ENCODE measurements at places on chromosomes 7 and 10.

DNA sequence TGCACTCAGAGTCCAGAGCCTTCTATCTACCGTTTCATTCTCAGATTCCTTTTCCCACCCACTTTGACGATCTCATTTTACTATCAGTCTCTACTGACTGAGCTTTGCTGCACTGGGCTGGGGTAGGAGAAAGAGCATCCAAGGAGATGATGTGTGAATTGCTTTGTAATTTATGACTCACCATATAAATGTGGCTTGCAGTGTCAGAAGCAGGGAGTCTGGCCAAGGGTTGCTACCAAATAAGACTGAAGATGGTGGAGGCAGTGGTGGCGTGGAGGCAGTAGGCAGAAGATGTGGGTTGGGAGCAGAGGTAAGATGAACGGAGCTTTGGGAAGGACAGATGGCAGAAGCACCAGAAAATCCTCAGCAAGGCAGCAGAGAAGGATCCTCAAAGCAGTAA, 73.3 kb upstream of the AGK start:
- no peak for DNase-seq

DNA sequence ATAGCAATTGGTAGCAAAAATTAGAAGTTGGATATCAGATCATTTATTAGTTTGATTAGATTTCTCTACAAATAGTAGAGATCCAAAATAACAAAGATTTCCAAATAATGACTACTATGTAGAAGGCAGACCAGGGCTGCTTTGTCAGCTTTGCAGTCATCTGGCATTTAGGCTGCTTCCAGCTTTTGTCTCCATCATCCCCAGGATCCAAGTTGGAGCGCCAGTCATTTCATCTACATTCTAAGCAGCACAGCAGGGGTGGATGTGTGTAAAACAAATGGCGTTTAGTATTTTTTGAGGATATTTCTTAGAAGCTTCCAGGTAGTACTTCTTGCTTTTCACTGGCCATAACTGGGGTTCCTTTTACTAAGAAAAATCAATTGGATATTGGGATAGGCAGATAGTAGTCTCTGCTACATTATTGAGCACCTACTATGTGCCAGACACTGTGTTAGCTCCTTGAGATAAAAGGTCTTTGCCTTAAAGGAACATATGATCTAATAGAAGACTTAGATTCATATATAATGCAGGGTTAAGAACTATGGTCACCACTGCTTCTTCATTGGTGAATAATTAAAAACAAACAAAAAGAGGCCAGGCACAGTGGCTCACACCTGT, 41.5 kb downstream of the TPST1 start:
- no peak for DNase-seq

DNA sequence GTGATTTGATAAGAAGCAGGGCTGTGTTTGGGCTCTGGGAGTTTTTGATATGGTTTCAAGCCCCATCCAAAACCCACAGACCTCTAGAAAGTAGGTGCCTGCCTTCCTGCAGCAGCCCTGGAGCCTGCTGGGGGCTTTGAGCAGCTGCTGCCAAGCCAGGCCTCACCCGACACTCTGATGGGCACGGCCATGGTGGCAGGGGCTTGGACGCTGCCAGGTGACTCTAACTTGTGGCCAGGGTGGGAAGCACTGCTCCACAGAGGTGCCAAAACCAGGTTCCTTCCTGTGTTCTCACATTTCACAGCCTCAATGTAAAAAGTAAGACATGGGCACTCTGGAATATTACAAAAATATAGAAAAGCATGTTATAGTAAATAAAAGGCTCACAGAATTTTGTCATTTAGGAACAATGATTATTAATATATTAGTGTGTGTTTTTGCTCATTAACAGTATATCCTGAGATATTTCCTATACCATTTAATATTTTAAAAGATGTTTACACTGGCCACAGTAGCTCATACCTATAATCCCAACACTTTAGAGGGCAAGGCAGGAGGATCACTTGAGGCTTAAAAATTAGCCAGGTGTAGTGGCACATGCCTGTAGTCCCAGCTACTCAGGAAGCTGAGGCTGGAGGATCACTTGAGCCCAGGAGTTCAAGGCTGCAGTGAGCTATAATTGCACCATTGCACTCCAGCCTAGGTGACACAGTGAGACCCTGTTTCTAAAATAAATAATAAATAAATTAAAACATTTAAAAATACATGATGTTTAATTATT, 95.1 kb downstream of the EGFR start:
- no peak for DNase-seq

- no peak for DNase-seq
Measured at GRCh38 chr10:130929422-130930325, 381.8 kb downstream of the TCERG1L start.

GRCh38 chr7:137930581-137930980, 71.3 kb downstream of the CREB3L2 start:
- no peak for DNase-seq

DNA sequence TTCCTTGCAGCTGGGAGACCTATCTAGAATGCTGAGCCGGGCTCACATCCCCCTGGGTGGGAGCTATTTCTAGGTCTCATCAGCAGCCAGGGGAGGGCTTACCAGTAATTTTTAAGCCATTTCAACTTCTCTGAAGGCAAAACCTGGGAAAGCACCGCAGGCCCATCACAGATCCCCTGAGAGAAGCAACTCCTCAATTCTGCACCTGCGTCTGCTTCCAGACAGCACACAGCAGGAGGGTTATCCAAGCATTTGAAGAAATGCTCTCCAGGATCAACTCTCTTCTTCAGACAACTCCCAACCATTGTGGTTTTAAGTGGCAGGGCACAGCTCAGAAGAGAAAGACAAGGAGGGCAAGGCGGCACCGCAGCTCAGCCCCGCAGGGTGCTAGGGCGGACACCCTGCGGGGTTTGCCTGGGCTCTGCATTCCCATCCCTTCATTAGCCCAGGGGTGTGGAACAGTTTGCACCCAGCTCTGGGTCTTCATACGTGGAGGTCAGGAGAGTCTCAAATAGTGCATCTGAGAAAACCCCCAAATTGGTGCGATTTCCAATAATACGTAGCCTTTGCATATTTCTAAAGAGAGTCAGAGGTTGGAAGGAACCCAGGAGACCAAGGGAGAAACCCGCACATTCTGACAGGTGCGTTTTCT, 618.7 kb downstream of the DNAJB6 start:
- DNase-seq: no peak

DNA sequence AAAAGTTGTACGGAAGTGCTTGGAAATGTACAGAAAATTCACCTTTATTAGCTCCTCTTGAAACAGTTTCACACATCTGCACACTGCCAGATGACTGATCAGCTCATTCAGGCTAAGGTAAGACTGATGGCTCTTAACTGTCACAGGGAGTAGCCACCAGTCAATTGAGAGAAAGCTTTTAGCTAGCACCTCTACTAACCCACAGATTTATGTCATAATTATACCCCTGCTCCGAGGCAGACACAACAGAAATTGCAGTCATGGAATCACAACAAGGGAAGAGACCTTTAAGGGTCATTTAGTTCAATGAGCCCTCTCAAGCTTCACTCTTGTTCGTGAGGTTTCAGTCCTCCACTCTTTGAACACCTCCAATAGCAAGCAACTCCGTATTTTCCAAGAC, 235.4 kb downstream of the TRIL start:
- DNase-seq: no peak

- DNase-seq: no peak
Measured at GRCh38 chr7:112416127-112416526, 34.1 kb upstream of the IFRD1 start.

DNA sequence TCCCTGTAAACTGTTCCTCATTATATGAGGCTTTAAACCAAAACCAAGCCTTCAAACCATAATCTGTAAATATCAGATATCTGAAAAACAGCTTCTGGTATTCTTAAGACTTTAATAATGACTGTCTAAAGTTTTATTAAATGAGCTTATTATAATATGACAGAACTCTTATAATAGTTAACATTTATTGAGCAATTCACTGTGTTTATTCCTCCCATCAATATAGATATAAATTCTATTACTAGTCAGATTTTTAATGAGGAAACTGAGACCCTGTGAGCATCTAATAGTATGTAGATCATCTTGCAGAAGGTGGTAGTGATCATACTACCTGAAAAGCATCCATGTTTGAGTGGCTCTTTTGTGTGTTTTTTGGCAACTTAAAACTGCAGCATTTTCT, 45.1 kb downstream of the KIF11 start:
- no peak for DNase-seq

DNA sequence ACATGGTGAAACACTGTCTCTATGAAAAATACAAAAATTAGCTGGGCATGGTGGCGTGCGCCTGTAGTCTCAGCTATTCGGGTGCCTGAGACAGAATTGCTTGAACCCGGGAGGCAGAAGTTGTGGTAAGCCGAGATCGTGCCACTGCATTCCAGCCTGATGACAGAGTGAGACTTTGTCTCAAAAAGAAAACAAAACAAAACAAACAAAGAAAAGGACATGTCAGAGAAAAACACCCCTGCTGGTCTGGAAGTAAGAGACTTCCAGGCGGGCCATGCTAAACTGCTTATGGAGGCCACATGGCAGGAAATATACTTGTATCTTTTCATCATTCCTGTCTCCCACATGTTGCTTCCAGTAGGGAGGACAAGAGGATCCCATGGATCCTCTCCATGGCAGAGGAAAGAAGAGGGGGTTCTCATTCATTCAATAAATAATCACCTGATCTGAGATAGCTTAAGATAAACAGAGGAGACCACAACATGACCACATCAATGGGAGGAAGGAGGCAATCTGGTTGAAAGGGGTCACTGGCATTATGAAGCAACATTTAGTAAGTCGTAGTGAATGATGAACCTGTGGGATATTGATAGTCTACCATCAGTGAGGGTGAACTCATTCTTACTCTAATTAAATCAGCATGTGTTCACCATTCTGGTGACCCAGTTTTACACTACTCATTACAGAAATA, 60.5 kb upstream of the ZNF138 start:
- DNase-seq: no peak

GRCh38 chr7:98110249-98111022, 3.8 kb downstream of the LMTK2 start:
- DNase-seq: no peak

- no peak for DNase-seq
Measured at GRCh38 chr7:111855161-111855841, 293.0 kb upstream of the IMMP2L start.

GRCh38 chr10:56449770-56450169, 88.7 kb upstream of the ZWINT start:
- no peak for DNase-seq

DNA sequence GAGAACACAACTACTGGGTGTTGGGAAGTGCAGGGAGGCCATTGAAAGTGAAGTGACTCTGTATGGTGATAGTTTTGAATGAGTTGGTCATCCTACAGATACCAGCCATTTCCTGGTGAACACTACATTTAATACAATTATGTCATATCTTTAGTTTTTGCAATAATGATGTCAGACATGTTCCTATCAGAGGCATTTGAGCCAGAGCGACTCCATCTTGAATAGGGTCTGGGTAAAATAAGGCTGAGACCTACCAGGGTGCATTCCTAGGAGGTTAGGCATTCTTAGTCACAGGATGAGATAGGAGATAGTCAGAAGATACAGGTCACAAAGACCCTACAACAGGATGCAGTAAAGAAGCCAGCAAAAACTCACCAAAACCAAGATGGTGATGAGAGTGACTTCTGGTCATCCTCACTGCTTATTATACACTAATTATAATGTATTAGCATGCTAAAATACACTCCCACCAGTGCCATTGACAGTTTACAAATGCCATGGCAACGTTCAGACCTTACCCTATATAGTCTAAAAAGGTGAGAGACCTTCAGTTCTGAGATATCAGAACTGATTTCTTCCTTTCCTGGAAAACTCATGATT, 28.2 kb downstream of the ADK start:
- no peak for DNase-seq

DNA sequence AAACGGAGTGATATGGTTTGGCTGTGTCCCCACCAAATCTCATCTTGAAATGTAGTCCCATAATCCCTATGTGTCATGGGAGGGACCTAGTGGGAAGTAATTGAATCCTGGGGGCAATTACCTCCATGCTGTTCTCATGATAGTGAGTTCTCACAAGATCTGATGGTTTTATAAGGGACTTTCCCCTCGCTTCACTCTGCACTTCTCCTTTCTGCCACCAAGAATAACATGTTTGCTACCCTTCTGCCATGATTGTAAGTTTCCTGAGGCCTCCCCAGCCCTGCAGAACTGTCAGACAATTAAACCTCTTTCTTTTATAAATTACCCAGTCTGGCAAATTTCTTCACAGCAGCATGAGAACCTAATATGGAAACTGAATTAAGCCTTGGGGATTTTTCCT, 19.1 kb downstream of the FAM3C start:
- no peak for DNase-seq

DNA sequence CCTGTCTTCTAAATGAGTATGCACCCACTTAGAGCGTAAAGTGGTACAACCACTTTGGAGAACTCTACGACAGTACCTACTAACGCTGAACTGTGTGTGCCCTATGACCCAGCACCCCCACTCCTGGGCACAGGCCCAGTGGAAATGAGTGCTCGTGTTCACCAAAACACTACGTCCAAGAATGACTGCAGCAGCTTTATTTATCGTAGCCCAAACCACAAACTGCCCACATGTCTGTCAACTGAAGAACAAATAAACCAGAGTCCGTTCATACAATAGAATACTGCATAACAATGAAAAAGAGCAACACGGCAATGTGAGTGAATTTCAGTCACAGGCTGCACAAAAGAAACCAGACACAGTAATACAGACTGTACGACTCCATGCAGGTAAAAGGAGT, 35.4 kb downstream of the TLL2 start:
- no peak for DNase-seq

- no peak for DNase-seq
Measured at GRCh38 chr10:51137756-51138529, 63.7 kb downstream of the PRKG1 start.

- peak; percentile 72 for DNase-seq
Measured at GRCh38 chr7:67484244-67484751, 487.7 kb downstream of the TYW1 start.

DNA sequence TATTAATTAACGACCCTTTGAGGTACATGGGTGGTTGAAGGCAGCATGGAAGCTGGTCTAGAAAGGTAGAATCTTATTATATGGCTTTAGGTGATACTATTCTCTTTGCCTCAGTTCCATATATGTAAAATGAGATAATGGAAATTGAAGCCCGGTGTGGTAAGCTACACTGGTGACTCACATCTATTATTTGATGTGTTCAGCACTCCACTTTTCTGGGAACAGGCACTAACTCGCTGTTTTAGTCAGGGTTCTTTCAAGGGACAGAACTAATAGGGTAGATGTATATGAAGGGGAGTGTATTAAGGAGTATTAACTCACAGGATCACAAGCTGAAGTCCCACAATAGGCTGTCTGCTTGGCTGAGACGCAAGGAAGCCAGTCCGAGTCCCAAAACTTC, 4.4 kb upstream of the TRUB1 start:
- no peak for DNase-seq

- no peak for DNase-seq
Measured at GRCh38 chr7:24968165-24968564, 11.8 kb downstream of the OSBPL3 start.

DNA sequence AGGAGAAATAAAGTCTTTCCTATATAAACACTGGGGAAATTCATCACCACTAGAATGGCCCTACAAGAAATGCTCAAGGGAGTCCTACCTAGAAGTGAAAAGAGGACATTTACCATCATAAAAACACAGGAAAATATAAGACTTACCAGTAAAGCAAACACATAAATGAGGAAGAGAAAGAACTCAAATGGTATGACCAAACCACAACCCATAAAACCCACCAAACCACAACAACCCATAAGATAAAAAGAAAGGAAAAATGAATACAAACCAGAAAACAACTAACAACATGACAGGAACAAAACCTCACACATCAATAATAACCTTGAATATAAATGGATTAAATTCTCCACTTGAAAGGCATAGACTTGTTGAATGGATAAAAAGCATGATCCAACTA, 71.9 kb upstream of the DIP2C start:
- no peak for DNase-seq

- DNase-seq: no peak
Measured at GRCh38 chr7:33107136-33108066, 1.8 kb downstream of the RP9 start.

All from right renal cortex interstitium (tissue), 3 donors.